ENCODE measurements at places on chromosomes 5 and 9.

GRCh38 chr9:6330958-6331634 is 2.9 kb downstream of the TPD52L3 start:
- DNase-seq, result no peak

GRCh38 chr5:124274949-124275348 is 471.5 kb downstream of the ZNF608 start:
- DNase-seq, result no peak

DNA sequence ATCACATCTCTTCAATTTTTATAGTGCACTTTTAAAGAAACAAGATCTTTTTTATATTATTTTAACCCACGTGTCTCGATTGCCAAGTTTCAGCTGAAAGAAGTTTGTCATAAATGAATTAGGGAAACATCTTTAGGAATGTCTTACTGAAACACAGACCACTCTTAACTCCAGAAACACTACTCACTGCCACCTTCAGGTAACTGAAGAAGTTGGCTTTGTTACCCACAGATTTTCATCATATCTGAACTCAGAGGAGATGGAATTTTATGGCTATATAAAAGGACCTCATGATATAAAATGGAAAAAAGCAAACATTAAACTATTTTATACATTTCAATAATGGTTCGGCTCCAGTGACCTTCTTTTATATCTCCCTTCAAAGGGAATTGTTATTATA is 158.0 kb downstream of the SEMA5A start:
- no peak for DNase-seq

- no peak for DNase-seq
These were observed 29.9 kb upstream of the C7 start for GRCh38 chr5:40879163-40879942.

DNA sequence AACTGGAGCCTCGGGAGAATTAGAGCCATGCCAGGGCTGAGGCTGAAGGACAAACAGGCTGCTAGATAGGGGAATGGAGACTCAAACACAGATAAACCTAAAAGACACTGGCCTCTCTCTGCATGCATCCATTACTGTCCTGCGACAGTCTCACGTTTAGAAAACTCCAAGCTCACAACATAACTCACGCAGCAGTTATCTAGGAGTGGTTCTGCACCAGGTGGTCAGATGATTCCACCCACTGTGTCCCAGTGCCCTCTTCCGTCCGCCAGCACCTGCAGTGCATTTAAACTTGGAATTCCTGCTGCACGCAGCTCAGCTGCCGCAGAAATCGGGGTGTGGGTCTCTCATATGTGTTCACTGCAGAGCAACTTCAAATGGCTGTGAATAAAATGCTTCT is 272.6 kb upstream of the IRX2 start:
- no peak for DNase-seq

GRCh38 chr5:88826646-88827585 is 56.1 kb downstream of the MEF2C start:
- no peak for DNase-seq

DNA sequence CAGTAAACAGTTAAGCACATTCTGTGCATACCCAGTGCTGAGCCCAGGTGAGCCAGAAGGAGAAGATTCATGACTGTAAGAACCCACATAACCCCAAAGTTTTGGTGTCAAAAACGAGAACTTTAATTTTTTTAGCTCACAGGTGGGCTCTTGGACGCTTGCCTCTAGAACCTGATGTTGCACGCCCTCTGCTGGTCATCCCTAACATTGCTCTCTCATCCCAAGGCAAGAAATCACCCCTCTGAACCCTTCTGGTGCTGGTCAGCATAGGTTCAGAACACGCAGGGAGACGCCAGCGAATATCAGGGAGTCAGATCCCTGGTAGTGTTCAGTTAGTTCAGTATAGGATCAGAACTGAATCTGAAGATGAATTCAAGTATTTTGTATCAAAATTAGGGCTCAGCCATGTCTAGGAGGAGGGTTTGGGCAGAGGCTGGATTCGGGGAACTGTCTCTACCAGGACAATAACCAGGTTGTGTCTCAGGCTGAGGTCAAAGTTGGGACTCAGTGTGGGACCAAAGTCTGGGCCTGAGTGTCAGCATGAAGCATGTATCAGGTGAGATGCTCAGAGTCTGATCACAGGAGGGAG is 4.1 kb upstream of the DNAJB5 start:
- no peak for DNase-seq

- DNase-seq, result no peak
These were observed 235.7 kb downstream of the NSG2 start for GRCh38 chr5:174281089-174281760.

- DNase-seq, result no peak
These were observed 79.7 kb downstream of the ELAVL2 start for GRCh38 chr9:23746317-23746716.

- no peak for DNase-seq
These were observed 20.3 kb downstream of the KIF2A start for GRCh38 chr5:62326302-62326701.

DNA sequence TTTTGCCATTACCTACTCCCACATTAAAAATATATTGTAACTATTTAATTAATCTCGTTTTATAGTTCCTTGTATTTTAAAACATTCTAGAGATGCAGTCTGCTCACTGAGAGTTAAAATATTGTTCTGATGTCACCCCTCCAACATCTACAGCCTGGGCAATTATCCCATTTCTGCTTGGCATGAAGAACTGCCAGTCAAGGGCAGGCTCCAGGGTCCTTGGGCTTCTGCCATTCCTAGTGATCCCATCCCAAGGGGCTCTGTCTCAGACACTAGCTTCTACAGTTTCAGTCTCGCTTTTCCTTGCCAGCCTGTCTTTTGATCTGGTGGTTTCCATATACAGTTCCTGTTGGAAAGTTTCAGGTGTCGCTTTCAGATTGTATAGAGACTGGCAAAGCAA is 287.2 kb downstream of the TMEM232 start:
- DNase-seq, result no peak

- no peak for DNase-seq
These were observed 24.7 kb downstream of the POU4F3 start for GRCh38 chr5:146363161-146363874.

GRCh38 chr9:134434894-134435506 is 108.7 kb downstream of the RXRA start:
- peak; percentile 97 for DNase-seq

- no peak for DNase-seq
These were observed 24.7 kb upstream of the ADAM19 start for GRCh38 chr5:157600252-157600651.

DNA sequence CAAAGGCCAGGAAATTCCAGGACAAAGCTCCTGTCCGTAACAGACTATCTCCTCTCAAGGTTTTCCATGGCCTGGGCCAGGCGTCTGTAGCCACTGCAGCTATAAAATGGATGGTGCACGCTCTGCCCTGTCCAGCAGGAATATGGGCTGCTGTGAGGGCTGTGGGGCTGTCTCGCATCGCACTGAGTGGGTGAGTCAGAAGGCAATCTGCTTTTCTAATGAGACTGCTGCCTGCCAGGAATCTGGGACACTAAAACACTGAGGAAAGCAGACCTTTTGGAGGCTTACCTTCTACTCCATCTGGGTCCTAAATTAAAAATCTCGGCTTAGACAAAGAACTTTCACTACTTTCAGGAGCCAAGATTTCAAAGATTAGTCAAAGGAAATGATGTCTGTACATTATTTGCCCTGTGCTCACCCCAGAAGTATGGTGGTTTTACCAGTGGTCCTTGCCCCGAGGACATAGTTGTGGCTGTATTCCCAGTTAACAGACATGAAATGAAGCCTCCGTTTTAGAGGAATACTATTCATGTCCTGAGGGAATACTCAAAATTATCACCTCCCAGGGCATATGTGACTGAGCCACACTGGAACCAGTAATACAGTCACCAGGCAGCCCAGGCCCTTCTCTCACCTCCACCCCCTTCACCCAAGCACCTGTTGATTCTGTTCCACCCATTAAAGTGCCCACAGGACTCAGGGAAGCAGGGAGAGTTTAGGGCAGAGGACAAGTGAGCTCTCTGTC is 56.4 kb downstream of the PFDN1 start:
- DNase-seq, result no peak

GRCh38 chr5:107289030-107289714 is 381.6 kb downstream of the EFNA5 start:
- no peak for DNase-seq

- no peak for DNase-seq
These were observed 27.9 kb upstream of the LPCAT1 start for GRCh38 chr5:1551426-1552301.

DNA sequence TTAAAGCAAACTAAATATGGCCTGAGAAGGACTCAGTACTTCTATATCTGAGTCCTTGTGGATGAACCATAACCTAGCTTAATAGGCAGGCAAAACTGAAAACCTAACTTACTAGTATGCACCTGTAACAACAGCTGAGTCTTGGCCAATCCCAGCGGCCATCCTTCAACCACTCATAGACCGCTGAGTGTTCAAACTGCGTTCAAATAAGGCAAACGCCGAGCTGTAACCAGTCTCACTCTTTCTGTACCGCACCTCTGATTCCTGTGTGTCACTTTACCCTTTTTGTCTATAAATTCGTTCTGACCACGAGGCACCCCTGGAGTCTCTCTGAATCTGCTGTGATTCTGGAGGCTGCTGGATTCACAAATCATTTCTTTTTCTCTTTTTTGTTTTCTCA is 170.5 kb downstream of the COL23A1 start:
- no peak for DNase-seq

DNA sequence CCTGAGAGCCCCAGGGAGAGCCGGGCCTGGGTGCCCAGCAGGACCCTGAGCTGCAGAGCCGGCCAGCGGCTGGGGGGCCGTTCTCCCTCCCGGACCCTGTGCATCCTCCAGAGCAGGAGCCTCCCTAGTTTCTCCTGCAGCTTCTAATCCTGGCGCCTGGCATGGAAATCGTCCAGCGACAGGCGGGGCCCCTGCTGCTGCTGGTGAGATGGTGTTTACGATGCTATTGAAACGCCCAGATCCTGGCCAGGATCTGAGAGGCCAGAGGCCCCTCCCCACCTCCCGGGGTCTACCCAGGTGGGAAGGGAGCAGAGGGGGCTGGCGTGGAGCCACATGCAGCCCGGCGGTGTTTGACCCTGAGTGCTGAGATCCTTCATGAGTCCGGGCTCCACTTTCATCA is 38.2 kb upstream of the CEP72 start:
- no peak for DNase-seq

DNA sequence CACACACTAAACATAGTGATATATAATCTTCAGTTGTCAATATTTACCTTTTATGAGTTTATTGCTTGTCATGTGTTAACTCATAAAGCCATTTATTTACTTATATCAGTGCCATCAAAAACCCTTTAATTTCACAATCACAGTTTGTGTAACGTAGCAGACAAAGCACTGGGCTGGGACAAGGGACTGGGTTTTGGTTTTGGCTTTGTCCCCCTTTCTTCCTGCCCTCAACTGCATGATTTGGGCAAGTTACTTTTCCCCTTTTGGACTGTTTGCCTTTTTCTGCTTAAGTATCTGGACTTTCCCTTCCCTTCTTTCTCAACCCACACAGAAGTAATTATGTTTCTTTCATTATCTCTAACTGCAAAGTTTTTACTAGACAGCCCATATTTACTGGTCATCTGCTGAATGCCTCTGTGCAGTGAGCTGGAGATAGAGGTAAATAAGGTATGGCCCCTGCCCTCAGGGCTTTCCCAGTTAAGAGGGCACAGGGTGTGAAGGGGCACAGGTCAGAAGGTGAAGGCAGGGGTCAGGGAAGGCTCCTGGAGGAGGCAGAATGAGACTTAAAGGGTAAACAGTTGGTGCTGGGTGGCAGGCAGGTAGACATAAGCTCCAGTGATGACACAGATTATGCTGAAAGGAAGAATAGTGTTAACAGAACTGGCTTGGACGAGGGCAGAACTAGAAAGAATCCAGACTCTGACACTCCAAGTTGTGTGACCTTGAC is 14.8 kb upstream of the NR3C1 start:
- no peak for DNase-seq

GRCh38 chr5:77920359-77921058 is 144.4 kb upstream of the TBCA start:
- no peak for DNase-seq

- DNase-seq, result no peak
These were observed 228.2 kb upstream of the GRIN3A start for GRCh38 chr9:101966691-101967090.

GRCh38 chr5:58617241-58617640 is 34.4 kb downstream of the RAB3C start:
- DNase-seq, result no peak

- DNase-seq, result no peak
These were observed 526 bp upstream of the CD14 start for GRCh38 chr5:140633501-140633900.

- no peak for DNase-seq
These were observed 103.2 kb downstream of the KLHL3 start for GRCh38 chr5:137632716-137633115.

- DNase-seq, result no peak
These were observed 78.6 kb downstream of the AMBP start for GRCh38 chr9:113999256-114000062.

DNA sequence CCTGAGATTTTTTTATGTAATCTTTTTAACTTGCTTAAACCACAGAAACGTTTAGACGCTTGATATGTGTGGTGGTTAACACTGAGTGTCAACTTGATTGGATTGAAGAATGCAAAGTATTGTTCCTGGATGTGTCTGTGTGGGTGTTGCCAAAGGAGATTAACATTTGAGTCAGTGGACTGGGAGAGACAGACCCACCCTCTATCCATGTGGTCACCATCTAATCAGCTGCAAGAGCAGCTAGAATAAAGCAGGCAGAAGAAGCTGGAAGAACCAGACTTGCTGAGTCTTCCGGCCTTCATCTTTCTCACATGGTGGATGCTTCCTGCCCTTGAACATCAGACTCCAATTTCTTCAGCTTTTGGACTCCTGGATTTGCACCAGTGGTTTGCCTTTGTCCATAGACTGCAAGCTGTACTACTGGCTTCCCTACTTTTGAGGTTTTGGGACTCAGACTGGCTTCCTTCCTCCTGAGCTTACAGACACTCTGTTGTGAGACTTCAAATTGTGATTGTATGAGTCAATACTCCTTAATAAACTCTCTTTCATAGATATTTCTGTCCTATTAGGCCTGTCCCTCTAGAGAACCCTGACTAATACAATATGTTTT is 816.0 kb upstream of the CDH9 start:
- DNase-seq, result no peak

DNA sequence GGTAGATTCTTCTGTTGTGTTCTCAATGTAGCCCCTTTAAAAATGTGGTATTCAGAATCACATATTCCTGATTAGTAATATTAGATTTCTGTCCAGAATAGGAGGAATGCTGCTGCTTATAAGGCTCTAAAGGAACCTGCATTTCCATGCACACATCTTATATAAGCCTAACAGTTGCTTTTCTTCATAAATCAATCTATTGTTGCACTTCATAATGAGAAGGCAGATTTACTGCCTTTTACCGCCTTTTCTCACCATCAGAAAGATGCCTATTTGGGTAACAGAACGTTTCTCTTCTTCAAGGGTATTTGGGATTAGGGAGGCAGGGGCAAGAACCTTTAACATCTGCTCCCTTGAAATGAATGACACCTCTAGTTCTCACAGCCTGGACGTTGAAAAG is 243.4 kb downstream of the MLLT3 start:
- no peak for DNase-seq

- DNase-seq, result no peak
These were observed 151.1 kb upstream of the APC start for GRCh38 chr5:112586596-112587062.

Measured in LNCaP clone FGC (cell line).